Activated naive CD4-positive, alpha-beta T cell treated with anti-CD3 and anti-CD28 coated beads, Interleukin-2, amount 50 U/mL, for 72 hours (primary cell): ENCODE measurements at places on chromosomes 13 and 19. TPM values are rescaled to one million over a fixed set of nuclear protein-coding genes. Genes with fewer than 3 reads are reported as not detected.

- DNase-seq: no peak
Measured at GRCh38 chr13:59459972-59460371, 703.8 kb downstream of the DIAPH3 start.

GRCh38 chr19:36136964-36137686, 2.7 kb upstream of the CAPNS1 start:
- DNase-seq: no peak

DNA sequence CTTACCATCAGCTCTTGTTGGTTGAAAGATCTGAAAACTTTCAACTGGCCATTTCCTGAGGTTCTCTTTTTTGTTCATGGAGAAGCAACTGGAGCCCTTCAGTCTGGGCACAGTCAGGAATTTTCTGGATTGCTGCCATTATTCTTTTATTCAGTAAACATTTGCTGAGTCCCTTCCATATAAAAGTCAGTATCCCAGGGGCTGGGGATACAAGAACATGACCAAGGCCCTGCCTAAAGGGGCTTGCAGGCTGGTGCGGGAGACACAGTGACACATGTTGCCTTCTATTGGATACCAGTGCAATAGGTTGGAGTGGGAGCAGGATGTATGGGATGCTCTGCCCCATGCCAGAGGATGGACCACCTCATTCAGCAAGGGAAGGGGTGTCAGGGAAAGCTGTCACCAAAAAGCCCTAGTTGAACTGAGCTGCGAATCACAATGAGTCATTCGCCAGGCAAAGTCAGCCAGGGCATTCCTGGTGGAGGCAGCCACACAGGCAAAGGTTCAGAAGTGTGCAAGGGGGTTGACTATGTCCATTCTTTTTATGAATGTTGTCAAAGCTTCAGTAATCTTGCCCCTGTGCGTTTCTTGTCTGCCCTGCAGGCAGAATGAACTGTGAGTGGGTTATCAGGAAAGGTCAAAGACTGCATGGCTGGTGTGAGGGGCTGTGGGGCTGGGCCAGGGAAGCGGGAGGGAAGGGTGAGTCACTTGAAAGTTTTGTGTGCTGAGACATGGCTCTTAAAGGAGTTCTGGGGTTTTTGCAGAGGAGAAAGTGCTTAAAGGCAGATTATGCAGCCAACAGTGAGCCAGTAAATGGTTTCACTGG, 395.9 kb downstream of the KCNRG start:
- DNase-seq: no peak

The CEACAM8 gene
- not detected for total RNA-seq

- DNase-seq: no peak
Measured at GRCh38 chr13:94416454-94417080, 62.9 kb downstream of the DCT start.

GRCh38 chr13:61695147-61695546, 279.5 kb upstream of the PCDH20 start:
- no peak for DNase-seq

The CRX gene
- not detected for total RNA-seq

The CLEC11A gene
- 0.55 TPM for total RNA-seq

The HIPK4 gene
- total RNA-seq: not detected

DNA sequence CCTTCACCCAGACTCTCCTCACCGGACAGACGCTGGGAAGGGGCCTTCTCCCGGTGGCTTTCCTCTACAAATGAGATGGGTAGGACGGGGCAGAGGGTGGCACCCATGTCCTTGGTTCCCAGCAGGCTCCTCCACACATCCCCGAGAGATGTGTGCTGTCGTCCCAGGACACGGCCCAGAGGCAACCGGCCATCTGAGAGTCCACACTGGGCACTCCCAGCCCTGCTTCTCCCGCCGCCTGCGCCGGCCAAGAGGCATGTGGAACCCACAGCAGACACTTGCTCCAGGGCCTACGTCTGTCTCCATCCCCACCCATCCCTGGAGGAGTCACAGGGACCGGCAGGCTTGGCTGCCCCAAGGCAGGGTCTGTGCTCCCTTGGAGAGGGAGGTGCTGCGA, 179.9 kb downstream of the KDM4B start:
- DNase-seq: no peak

The SRRM5 gene
- total RNA-seq: 0.80 TPM

- DNase-seq: no peak
Measured at GRCh38 chr13:113855931-113856715, 7.8 kb downstream of the GAS6 start.

DNA sequence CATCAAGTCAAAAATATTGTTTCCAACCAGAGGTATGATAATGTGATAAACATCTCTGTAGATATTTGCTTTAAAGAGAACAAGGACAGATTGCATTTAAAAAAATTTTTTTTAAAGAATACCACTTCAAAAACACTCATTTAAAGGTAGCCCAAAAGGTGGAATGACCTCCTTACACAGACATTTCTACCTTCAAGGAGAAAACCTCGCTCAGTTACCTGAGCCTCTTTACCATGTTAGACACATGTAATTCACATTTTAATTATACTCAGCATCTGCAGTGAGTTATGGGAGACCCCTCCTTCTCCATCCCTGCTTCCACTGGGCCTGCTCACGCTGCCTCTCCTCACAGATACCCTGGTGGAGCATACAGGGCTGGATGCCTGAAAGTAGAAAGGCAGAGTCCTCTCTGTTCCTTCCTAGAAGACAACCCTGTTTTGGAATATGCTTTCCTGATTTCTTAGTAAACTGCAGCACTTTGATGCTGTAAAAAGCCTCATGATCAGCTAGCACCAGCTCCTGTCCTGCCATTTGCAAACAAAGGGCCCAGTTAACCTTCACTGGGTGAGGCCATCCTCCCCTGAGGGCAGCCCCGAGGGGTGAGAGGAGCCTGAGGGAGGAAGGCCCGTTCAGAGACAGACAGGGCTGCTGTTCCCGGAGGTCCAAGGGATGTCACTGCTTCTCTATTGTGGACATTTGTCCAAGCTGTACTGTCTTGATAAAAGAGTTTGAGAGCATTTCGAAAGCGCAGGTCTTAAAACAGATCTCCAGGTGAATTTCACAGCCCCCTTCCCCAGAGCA, 117.8 kb downstream of the IRS2 start:
- no peak for DNase-seq

The ZIC2 gene
- total RNA-seq: not detected

GRCh38 chr19:42092350-42092749, 16.4 kb downstream of the ZNF574 start:
- DNase-seq: peak; percentile 56

The SUGP2 gene
- 248 TPM for total RNA-seq

The IZUMO2 gene
- total RNA-seq: not detected

DNA sequence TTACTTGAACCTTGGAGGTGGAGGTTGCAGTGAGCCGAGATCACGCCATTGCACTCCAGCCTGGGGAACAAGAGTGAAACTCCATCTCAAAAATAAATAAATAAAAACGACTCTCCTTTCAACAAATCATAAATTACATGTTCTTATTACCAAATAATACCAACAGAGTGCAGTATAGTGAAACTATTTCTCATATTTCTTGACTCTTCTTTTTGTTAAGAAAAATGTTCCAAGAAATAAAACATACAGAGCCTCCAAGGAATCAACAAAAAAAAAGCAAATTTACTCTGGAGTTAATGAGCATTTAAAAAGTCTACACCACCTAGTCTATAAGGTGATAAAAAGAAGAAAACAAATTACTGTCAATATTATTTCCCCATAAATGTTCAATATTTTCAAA, 188.8 kb downstream of the KLF12 start:
- DNase-seq: no peak

The LILRA1 gene
- not detected for total RNA-seq

The ZNF816 gene
- total RNA-seq: 13.0 TPM

DNA sequence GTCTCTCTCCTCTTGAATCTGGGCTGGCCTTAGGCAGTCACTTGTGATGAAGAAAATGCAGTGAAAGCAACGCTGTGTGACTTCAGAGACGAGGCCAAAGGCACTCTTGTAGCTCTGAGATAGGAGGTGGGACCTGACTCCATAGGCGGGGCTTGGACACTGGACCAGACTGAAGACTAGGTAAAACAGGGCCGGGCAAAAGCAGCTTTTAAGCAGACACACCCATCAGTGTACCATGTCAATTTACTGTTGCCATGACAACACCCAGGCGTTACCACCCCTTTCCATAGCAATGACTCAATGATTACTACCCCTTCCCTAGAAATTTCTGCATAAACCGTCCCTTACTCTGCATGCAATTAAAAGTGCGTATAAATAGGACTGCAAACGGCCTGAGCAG, 6.6 kb upstream of the EID2 start:
- no peak for DNase-seq

The OR1M1 gene
- not detected for total RNA-seq

The KASH5 gene
- 1.7 TPM for total RNA-seq

The IL12RB1 gene
- total RNA-seq: 14.6 TPM

The STARD13 gene
- total RNA-seq: 1.3 TPM

DNA sequence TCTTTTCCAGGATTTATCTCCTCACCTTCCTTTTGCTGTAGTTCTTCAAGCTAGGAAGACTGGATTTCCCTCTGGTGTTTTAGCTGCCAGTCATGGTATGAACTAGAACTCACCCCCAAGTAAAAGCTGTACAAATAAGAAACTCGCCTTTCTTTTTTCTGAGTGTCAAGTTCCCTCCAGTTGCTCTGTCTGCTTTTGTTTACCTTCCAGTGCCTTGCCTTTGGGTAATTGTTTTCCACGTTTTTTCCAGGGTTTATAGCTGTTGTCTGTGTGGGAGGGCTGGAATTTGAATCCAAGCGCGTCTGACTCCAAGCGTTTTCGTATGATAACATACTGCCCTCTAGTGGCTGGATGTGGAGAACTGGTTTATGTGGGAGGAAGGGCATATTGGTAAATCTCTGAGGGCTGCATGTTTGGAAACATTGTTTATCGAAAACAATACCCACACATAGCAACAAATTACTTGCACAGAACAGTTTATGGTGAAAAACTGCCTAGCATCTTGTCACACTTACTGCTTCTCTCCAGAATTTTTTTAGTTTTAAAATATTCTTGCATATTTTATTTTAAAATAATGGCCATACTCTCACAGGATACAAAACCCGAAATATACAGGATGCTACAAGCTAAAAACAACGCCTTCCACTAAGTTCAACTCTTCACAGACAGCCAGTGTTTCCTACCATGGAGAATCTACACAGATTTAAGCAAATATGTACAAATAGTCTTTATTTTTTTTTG, 19.2 kb downstream of the RCN3 start:
- DNase-seq: peak; percentile 74

DNA sequence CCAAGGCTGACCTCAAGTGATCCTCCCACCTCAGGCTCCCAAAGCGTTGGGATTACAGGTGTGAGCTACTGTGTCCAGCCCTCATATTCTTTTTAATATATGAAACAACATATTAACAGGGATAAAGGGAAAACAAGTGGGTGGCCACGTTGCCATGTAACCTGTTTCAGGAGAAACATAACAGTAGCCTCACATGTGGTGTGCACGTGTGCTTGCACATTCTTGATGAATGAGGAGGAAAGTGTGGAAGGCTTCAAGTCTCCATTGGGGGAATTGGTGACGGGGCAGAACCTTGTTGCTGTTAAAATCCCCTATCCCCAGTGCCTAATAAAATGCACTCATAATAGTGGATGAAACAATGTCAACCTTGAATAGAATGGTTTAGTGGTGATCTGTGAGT, 202.3 kb downstream of the MTUS2 start:
- DNase-seq: no peak

GRCh38 chr13:113796211-113796963, 37.4 kb downstream of the TMEM255B start:
- DNase-seq: no peak

The CGB8 gene
- total RNA-seq: not detected

- no peak for DNase-seq
Measured at GRCh38 chr13:40874138-40874779, 84.8 kb downstream of the SLC25A15 start.

DNA sequence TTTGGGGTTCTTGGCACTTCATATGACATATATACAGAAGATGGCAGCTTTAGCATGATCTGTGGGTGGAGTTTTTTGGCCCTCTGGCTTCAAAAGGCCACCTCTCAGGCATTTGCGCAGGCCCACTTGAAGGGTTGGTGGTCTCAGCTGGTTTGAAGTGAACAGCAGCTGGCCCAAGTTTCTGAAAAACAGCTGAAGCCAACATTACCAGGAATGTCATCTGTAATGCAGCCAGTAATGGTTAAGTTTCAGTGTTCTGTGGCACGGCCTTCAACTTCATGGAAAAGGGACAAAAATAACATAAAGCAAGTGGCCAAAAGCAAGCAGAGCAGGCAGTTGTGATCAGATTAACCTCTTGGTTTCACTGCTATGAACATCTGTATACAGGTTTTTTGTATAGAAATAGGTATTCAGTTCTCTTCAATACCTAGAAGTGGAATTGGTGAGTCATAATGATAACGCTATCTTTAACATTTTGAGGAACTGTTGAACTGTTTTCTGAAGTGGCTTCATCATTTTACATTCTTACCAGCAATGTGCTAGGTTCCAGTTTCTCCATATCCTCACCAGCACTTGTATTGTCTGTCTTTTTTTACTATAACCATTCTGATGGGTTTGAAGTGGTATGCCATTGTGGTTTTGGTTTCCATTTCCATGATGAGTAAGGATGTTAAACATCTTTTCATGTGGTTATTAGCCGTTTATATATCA, 245.4 kb downstream of the SHISA2 start:
- DNase-seq: peak; percentile 30

The GARIN5A gene
- total RNA-seq: 0.96 TPM

- no peak for DNase-seq
Measured at GRCh38 chr13:110923777-110924638, 9.1 kb upstream of the ANKRD10 start.

DNA sequence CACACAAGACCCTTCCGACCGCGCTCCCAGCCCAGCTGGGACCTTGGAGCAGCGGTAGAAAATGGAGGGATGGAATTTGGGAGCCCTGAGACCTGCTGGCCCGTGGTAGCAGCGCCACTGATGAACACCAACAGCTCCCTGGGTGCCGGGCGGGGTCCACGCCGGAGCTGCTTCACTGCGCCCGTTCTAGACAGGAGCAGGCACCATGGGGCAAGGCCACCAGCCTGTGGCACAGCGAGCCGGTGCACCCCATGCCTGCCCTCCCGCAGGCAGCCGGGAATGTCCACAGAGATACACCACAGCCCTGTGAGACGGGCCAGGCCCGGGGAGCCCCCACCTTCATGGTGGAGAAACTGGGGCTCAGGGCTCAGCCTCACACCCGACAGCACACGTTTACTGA, 9.9 kb upstream of the SHC2 start:
- DNase-seq: no peak

GRCh38 chr13:34246511-34246910, 428.6 kb downstream of the RFC3 start:
- no peak for DNase-seq

DNA sequence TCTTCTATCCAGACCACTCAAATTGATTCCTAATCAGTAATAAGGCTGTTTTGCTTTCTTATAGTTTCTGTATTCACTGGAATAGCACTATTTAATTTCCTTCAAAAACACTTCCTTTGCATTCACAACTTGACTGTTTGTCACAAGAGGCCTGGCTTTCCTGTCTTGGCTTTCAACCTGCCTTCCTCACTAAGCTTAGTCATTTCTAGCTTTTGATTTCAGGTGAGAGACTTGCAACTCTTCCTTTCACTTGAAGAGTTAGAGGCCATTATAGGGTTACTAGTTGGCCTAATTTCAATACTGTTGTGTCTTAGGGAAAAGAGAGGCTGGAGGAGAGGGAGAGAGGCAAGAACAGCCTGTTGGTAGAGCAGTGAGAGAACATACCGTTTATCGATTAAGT, 47.0 kb downstream of the SACS start:
- no peak for DNase-seq

The TMEM238 gene
- total RNA-seq: 7.8 TPM
